Fibroblast of lung (primary cell): ENCODE measurements at places on chromosomes 16 and 17. TPM values are rescaled to one million over a fixed set of nuclear protein-coding genes. Genes with fewer than 3 reads are reported as not detected.

KCNAB3 gene
- total RNA-seq, result 0.26 and 0.33 TPM in 2 replicates

- DNase-seq, result no peak
These were observed 30.9 kb downstream of the GLG1 start for GRCh38 chr16:74575807-74576643.

GRCh38 chr17:14513835-14514234, 213.0 kb downstream of the HS3ST3B1 start:
- no peak for DNase-seq

GRCh38 chr17:72354071-72354470, 233.3 kb downstream of the SOX9 start:
- DNase-seq, result no peak

DNA sequence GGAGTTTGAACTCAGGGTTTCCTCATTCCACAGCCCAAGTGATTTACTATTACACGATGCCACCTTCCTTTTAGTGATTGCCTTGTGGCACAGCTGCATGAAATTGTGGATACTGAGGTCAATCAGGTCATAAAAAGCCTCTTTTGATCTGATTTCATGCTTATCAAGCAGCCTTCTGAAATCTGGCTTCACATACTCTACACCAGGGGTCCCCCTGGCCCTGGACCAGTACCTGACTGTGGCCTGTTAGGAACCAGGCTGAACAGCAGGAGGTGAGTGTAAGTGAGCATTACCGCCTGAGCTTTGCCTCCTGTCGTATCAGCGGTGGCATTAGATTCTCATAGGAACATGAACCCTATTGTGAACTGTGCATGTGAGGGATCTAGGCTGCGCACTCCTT, 13.8 kb downstream of the SLFN5 start:
- no peak for DNase-seq

ADAM11 gene
- total RNA-seq, result 0.51 and 0.66 TPM in 2 replicates

- DNase-seq, result no peak
These were observed 117.7 kb downstream of the USP22 start for GRCh38 chr17:20925091-20925490.

DNA sequence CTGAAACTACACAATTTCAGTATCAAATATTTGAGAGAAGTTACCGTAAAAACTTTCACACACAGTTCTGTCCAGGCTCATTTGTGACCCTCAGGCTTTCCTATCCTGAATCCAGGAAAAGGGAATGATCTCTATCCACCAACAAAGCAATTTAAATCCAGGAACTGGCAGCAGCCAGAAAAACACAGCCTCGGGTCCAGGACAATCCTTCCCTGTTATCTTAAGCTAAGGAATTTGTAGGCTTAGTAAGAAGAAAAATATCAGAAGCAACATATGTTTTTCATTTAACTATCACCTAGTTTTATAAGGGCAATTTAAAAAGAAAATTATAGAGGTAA, 47.1 kb downstream of the TEX2 start:
- DNase-seq, result peak; percentile 31
